ENCODE measurements at places on chromosomes 5 and 9.

DNA sequence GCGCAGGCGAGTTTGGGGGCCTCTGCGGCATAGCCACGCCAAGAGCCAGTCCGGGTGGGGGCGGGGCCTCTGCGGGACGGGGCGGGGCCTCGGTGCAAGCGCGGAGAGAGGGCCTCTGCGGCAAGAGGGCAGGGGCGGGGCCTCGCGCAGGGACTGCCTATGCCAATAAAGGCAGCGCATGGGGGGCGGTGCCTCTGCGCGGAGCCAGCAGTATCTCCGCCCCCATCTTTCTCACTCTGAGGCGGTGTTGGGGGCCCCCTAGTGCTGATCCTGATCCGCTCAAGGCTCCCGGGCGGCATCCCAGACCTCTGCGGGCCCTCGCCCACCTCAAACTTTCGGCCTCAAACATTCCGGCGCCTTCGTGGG is 9.2 kb upstream of the GPRIN1 start:
- peak; percentile 83 for DNase-seq

DNA sequence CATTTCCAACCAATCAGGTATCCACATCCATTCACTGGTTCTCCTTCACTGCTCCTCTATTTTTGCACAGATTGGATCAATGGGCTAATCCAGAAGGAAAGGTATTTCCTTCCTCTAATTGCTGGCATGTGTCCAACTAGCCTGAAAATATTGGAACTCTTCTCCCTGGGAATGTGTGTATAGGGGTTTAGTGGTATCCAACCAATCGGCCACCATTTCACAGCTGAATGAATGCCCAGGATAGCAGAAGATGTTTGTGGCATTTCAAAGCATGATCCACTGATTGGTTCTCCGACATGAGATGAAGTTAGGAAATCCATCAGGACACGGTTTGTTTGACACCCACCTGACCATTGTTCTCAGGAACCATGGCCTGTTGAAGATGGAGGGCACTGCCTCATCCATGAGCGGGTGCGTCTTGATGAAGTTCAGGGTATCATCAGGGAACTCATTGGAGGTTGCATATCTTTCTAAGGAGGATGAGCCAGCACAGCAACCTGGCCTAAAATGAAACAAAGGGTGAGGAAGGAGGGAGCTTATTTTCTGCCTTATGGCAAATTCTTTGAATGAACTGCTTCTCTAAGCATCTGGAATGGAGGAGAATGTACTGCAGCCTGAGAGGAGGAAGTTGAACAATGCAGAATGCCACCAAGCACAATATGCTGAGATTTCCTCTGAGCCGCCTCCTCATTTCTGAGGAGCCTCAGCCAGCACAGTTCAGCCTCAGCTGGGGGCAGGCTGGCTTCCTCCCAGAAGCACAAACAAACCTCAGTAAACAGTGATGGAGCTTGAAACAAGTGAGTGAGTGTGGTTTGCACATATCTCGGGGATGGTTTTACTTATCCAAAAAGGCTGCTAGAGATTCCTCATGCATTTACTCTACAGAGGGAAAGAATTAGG is 94.6 kb downstream of the SEMA6A start:
- no peak for DNase-seq

- DNase-seq: peak; percentile 36
These were observed 143.0 kb downstream of the RXRA start for GRCh38 chr9:134469041-134469875.

- peak; percentile 82 for DNase-seq
These were observed 30.6 kb downstream of the MRPL22 start for GRCh38 chr5:154971501-154971900.

GRCh38 chr9:297104-297972 is 82.7 kb downstream of the DOCK8 start:
- DNase-seq: no peak

DNA sequence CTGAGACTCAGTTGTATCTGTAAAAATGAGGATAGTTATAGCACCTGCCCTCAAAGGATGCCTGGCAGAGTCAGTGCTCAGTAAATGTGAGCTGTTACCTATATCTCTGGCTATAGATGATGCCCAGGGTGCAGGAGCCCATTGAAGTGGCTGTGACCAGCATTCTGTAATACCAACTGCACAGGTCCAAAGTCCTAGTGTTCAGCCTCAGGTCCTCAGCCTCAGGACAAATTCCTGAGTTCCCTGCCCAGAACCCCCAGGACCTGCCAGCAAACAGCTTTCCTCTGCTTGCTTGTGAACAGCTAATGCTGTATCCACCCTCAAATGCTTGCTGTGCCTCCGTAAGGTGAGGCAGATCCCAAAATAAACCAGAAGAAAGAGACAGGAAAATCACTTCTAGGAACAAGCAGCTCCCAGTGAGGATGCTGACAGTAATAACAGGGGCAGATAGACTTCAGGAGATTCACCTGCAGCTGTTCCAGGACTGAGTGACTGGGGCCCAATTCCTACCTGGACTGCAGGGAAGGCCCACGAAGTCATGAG is 80.8 kb downstream of the SIL1 start:
- no peak for DNase-seq

DNA sequence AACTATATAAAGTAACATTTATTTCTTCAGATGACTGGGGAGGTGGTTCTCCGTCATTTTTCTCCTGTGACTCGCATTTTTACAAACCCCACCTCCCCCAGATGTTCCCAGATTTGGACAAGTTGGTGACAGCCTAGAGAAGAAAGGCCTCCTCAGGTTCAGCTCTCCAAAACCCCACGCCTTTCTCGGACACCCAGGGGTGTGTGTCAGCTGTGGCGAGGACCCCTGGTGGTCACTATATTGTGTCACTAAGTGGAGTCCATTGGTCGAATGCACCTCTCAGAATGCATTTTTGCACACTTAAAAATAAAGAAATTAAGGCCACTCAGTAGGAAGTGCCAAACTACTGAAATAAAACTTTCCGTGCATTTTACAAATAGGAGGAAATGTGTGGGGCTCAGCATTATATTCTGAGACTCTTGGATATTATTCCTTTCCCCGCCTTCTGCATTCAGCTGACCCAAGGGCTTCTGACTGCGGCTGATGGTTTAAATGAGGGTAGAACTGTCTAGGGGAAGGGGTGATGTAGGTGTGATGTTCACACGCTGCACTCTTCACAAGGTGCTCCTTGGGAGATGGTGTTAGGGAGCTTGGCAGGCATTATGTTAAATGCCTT is 47.6 kb downstream of the ACO1 start:
- DNase-seq: peak; percentile 52

DNA sequence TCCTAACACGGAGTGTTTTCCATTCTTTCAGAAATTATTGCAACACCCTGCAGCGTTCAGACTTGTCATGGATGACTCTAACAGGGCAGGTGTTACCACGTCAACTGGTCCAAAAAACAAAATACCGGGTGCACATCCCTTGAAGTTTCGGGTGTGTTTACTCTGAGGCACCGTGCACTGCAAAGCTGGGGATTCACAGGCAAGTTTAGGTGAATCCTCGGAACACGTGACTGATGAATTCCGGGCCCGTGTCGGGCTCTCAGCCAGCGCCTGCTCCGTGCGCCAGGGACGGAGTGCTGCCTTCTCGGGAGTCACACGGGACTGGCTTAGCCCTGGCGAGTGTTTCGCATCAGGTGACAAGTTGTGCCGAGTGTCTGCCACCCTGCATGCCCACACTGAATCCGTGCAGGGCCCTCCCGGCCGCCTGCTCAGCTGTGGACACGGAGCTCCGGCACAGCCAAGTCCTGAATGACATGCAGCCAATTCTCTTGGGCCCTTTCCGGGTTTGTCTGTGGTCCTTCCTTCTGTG is 66.0 kb upstream of the IRX4 start:
- no peak for DNase-seq

DNA sequence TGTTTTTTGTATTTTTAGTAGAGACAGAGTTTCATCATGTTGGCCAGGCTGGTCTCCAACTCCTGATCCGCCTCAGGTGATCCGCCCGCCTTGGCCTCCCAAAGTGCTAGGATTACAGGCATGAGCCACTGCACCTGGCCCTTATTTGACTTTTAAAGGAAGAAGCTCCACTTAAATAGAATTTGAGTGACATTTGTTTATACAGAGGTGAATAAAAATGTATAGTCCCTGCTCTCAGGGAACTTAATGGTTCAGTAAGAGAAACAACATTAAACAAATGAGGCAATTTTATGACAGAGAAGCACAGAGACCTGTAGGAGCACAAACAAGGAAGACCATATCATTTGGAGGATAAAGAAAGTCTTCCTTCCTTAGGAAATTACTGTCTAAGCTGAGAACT is 65.7 kb downstream of the C9orf152 start:
- DNase-seq: no peak

GRCh38 chr5:59798862-59799667 is 94.5 kb downstream of the PDE4D start:
- peak; percentile 54 for DNase-seq

DNA sequence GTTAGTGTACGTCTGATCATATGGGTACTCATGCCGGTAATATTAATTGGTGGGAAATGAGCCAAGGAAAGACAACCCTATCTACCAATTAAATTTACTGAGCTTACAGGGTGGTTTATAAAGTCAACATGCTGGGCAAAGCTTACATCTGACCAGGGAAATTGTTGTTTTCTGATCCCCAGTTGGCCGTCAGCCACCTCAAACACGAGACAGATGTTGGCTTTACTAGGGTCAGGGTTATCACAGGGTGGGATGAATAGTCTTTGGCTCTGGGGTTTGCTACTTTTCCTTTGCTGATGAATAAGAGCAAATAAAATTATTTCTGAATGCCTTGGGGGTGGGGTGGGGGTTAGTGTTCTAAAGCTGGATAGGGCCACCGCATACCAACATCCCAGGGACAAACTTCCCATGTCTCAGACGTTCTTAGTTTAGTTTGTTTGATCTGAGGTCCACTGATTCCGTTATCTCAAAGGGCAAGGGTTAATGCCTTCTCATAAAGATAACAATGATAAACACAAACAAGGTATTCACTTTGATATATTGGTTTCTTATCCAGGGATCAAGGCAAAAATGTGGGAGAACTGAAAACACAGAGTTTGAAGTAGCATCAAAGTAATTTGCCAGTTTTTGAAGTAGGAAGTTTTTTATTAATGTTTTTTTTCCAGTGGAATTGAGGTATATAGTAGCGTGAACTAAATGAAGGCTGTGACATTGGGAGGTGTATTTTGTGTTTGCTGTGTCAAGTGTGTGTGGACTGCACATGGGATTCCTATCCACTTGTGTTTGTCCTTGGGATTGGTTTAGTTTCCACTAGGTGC is 109.1 kb upstream of the RPS23 start:
- peak; percentile 96 for DNase-seq

DNA sequence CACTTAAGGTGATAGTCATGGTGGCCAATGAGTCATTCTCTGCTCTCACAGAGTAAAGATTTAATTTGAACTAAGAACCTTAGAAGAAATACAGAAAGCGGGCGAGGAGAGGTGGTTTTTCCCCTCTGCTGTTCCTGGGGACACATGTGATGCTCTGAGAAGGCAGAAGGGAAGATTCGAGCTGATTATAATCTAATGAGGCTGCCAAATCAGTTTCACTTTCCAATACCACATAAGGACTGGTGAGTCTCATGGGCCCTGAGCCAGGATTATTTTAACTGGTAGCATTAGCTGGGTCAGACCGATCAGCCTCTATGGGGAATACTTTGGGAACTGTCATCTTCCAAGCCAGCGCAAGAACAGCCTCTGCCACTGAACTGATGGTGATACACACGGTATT is 116.5 kb downstream of the SLC1A3 start:
- peak; percentile 14 for DNase-seq

DNA sequence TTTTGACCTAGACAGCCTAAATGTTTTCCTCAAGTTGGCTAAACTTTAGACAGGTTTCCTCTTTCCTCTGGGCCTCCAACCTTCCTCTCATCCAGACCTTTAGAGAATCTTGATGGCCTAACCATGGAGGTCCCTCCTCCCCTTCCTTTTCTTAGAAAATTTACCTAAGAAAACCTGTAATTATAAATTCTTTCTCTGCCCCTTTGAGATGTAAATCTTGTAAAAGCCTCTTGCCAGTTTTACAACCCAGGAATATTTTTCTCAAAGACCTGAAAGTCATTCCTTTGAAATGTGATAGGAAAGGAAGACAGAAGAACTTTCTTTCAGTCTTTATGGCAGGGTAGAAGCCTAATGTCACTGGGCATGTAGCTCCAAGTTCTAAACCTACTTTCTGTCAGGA is 1752.6 kb upstream of the C9orf72 start:
- DNase-seq: no peak

- peak; percentile 24 for DNase-seq
These were observed 142.3 kb downstream of the BNC2 start for GRCh38 chr9:16728137-16728508.

GRCh38 chr5:90274216-90274615 is 135.3 kb downstream of the CETN3 start:
- no peak for DNase-seq

DNA sequence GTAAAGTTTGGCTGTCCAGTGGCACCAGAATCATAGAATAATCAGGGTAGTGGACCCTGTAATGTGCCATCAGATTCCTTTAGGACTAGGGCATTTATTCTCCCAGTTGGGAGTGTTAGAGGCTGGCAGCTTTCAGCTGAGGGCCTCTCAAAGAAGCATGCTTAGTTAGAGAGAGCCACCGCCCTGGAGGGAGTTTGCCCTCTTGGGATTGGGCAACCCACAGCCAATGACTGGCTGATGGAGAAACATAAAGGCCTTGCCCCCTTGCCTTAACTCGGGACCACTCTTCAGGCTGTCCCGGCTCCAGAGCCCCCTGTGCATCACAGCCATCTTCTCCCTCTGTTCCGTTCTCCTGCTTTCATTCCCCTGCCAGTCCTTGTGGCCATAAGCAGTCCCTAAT is 20.5 kb upstream of the IFNK start:
- DNase-seq: no peak

DNA sequence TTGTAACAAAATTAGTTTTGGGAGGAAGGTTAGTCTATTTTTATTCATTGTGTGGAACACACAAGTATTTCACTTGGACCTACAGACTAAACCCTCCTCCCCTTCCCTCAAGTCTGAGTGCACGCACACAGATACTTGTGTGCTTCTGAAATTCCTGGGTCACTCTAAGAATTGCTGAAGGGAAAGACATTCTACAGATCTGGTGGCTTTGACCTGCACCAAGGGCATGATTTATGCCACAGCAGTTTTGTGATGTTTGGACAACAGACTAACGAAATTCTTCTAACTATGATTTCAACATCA is 150.5 kb downstream of the ARL15 start:
- DNase-seq: peak; percentile 59

- DNase-seq: no peak
These were observed 214.1 kb upstream of the IER5L start for GRCh38 chr9:129392093-129392541.

DNA sequence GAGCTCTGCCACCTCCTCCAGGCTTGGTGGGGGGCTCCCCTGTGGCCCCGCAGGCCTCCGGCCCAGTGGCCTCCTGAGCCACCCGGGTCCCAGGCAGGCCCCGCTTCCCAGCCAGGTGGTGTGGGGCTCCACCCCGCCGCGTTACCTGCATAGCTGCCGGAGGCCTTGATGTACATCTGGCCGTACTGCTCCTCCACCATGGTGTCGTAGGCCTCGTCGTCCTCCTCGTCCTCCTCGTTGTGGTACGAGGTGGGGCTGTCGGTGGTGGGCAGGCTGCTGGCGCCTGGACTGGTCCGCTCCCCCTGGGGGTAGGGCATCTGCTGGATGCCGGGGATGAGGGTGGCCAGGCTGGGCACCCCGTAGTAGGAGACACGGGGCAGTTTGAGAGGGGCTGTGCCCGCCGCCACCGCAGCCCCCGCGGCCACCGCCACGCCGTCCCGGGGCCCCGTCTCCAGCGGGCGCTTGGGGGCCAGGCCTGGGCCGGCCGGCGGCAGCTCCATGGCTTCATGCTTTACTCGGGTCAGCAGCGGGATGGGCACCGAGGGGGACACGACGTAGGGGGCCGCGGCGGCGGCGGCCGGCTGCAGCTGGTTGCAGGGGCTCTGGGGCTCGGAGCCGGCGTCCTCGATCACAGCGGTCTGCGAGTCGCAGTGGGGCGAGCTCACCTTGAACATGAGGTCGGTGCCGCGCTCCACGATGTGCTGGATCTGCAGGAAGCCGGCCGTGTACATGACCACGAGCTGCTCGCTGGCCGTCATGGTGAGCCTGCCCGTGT is 45.4 kb downstream of the NACC2 start:
- no peak for DNase-seq

Data from fibroblast of lung (primary cell).